ENCODE measurements at places on chromosomes 6 and 20. TPM values are rescaled to one million over a fixed set of nuclear protein-coding genes. Genes with fewer than 3 reads are reported as not detected.

DNA sequence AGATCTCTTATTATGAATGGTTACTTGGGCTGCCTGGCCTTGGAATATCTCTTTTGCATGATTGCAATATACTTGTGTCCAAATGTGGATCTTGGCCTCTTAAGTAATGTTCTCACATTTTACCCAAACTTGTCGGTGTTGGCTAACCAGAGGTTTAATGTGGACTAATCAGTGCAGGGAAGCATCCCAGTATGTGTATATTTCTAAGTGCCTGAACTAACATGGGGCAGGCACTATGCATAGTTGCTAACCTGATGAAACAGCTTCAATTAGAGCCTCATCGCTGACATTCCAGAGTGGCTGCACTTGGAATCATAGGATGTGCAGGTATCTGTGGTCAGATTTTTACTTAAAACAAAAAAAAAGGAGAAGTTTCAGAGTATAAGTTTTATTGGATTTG, 160.0 kb downstream of the PDE7B start:
- DNase-seq = no peak

- DNase-seq = peak; percentile 75
These were observed 28.1 kb upstream of the AKIRIN2 start for GRCh38 chr6:87729965-87730719.

GRCh38 chr6:16322666-16323312, 84.4 kb downstream of the GMPR start:
- peak; percentile 55 for DNase-seq

- no peak for DNase-seq
These were observed 8.2 kb downstream of the DIDO1 start for GRCh38 chr20:62918147-62918546.

The RALGAPA2 gene
- total RNA-seq = 21.0 TPM

The ABCC10 gene
- 11.7 TPM for total RNA-seq

The SPAG4 gene
- 2.3 TPM for total RNA-seq

All from left ventricle myocardium inferior (tissue), 1 donor.